Dorsolateral prefrontal cortex (tissue), 122 donors: ENCODE measurements at places on chromosomes 7 and 10.
A peak's percentile ranks its signal among the peaks of the same experiment; 100 is the strongest.

- no peak for DNase-seq
These were observed 673.9 kb downstream of the PARD3 start for GRCh38 chr10:34141032-34141680.

DNA sequence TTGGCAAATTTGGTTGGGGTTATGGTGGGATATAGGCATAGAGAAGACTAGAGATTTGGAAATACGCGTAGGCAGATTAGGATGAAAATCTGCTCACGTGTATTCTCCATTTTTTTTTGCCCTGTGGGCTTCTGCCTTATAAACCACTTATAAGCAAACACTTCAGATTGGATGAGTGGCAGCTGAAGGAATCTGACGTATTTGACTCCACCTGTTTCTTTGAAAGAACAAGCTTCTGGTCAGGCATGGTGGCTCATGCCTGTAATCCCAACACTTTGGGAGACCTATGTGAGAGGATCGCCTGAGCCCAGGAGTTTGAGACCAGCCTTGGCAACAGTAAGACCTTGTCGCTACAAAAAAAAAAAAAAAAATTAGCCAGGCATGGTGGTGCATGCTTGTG, 5.1 kb downstream of the STK31 start:
- no peak for DNase-seq

DNA sequence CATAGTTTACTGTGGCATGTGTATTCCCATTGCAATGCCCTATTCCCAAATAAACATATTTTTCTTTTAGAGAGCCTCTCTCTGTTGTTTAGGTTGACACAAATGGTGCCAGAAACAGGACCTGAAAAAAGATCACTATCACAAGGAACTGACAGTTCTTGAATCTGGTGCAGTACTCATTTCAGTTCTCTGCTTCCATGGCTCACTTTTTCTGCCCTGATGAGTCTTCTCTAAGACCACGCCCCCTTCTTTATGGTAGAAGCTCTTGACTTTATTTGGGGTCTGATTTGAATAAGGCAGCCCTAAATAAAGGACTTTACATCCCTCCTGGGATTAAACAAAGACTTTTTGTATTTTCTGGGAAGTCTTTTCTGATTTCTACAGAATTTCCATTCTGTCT, 3.5 kb upstream of the CCDC126 start:
- no peak for DNase-seq

DNA sequence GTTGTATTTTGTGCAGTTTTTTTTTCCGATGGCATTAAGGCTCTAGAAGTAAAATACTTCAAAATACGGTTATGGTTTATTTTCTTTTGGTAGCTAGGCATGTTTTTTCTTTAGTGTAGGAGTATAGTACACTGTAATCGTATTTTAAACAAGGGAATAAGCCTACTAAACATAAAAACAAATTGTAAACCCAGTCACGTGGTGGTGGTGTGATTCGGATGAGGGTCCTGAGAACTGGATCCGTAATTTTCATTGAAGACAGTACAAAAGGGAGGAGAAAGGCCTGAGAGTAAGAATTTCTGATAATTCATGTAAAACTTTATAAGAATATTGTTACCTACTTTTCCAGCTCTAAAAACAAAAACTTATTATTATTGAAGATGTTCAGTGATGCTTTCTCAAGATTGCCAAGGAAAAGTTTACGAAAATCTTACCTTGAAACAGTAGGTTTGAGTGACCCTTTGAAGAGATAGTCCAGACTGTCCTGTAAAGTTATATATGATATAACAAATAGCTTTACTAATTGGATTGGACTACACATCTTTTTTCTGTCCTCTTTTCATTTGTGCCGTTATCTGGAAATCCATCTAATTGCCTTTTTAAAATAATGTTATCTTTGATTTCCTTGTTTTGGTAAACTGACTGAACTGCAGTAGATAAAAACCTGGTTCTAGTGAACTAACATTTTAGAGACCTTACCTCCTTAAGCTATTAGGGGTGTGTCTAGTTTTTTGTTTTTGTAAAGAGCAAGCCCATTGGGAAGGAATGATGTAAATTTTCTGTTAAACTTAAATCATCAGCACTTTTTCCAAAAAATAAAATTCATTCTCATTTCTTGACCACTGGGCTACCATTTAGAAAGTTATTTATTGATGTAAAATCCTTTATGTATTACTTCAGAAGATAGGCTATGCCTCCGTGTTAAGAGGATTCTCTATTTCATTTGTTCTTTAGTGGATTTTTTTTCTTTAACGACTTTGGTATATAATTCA, 1.0 kb upstream of the PBLD start:
- DNase-seq = no peak

- DNase-seq = no peak
These were observed 67.7 kb downstream of the ELAPOR2 start for GRCh38 chr7:86991771-86992191.

GRCh38 chr7:25776744-25777123, 375.3 kb upstream of the NFE2L3 start:
- no peak for DNase-seq

- no peak for DNase-seq
These were observed 44.5 kb downstream of the FOXK1 start for GRCh38 chr7:4726566-4726965.

DNA sequence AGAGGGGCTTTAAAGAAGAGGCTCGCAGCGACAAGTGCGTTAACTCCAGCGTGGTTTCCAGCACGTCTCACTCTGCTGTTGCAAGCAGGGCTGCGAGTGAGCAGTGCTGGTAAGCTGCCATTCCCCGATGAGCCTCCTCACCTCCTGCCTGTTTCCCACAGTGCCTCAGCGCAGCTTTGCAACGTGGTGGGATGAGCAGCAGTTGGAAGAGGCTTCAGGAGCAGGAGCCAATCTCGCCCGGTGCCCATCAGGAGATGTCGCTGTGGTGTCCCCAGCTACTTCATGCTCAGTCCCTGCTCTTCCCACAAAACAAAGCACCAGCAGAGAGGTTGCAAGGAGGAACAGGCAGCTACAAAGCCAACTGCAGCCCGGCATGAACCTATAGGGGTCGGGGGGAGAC, 2.4 kb upstream of the ADARB2 start:
- DNase-seq = peak; percentile 82

- no peak for DNase-seq
These were observed 2.7 kb upstream of the CYP3A7 start for GRCh38 chr7:99737726-99738125.

- no peak for DNase-seq
These were observed 74.6 kb upstream of the CC2D2B start for GRCh38 chr10:95833042-95833610.

- DNase-seq = no peak
These were observed 182.1 kb downstream of the AUTS2 start for GRCh38 chr7:69780379-69780778.

- no peak for DNase-seq
These were observed 48.2 kb downstream of the PON1 start for GRCh38 chr7:95276114-95276513.

DNA sequence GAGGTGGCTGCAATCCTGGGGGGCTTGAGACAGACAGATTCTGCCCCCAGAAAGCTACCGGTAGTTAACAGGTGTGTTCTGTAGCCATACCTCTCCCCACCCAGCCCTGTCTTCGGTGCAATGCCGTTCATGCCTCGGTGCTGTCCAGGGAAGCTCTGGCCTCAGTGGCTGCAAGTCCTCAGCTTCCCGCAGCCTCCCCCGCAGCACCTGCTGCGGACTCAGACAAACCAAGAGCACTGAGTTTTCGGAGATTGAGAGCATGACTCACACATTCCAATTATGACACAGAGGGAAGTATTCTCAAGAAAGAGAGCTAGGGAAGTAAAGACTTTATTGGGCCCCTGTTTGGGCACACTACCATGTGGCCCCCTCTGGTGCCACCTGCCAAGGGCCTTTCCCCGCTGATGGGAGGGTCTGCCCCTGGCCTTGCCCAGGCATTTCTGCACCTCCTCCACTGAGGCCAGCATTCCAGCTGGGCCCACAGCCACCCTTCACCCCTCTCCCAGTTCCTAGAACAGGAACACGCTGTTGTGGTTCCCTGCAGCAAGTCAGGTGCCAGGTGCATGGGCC, 30.2 kb upstream of the EZH2 start:
- no peak for DNase-seq

GRCh38 chr7:51280156-51280555, 36.5 kb downstream of the COBL start:
- DNase-seq = no peak

DNA sequence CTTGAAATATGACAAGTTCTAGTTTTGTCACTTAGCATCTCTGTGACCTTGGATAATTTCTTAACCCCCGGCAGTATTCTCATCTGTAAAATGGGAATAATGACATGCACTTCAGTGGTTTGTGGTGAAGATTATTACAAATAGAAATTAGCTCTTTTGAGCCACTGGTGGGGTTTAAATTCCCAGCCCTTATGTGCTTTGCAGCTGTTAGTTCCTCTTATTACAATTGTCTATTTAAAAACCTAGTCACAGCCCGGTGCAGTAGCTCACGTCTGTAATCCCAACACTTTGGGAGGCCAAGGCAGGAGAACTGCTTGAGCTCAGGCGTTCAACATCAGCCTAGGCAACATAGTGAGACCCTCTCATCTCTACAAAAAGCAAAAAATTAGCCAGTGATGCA, 30.1 kb downstream of the CAV1 start:
- DNase-seq = no peak

- no peak for DNase-seq
These were observed 135.4 kb downstream of the CXCL12 start for GRCh38 chr10:44249490-44249889.

- DNase-seq = no peak
These were observed 10.3 kb upstream of the AGR3 start for GRCh38 chr7:16891874-16892643.

GRCh38 chr7:5276611-5277010, 6.1 kb upstream of the SLC29A4 start:
- no peak for DNase-seq

- no peak for DNase-seq
These were observed 24.1 kb downstream of the SSMEM1 start for GRCh38 chr7:130231792-130232191.

- no peak for DNase-seq
These were observed 276.2 kb downstream of the MDFIC start for GRCh38 chr7:115198143-115198542.

- DNase-seq = no peak
These were observed 15.6 kb upstream of the PLEKHS1 start for GRCh38 chr10:113735913-113736312.

DNA sequence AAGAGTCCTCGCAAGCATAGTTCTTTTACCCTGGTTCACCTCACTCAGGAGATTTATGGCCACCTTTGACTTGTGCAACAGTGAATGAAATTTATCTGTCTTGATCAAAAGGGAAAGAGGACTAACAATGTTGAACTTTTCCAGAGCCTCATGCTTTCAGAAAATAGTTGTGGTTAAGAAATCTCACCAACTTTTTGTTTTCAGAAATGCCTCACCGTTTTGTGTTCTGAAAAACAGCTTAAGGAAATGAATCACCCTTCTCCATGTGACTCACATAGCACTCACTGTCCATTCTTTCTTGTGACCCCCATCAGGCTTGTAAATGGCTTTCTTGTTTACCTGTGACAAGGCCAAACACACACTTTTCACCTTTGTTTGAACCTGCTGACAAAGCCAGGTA, 148.6 kb upstream of the FAM3C start:
- no peak for DNase-seq

GRCh38 chr7:131921016-131921415, 364.6 kb upstream of the PODXL start:
- DNase-seq = no peak

DNA sequence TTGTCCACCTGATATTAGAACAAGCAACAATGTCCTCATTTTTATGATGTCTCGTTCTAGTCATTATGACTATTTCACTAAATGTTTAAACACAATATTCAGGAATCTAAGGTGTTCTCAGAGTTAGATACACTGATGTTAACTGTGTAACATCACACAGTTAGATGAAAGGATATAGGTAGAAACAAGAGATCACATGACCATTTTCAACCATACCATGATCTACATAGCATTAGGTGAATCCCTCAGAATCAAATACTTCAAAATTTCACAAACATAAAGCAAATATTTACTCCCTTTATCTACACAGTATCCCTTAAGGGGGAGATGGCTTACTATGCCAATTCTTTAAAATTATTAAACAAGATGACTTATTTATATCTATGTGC, 90.3 kb downstream of the ANK3 start:
- no peak for DNase-seq
